ENCODE measurements at places on chromosomes 16 and 17.

DNA sequence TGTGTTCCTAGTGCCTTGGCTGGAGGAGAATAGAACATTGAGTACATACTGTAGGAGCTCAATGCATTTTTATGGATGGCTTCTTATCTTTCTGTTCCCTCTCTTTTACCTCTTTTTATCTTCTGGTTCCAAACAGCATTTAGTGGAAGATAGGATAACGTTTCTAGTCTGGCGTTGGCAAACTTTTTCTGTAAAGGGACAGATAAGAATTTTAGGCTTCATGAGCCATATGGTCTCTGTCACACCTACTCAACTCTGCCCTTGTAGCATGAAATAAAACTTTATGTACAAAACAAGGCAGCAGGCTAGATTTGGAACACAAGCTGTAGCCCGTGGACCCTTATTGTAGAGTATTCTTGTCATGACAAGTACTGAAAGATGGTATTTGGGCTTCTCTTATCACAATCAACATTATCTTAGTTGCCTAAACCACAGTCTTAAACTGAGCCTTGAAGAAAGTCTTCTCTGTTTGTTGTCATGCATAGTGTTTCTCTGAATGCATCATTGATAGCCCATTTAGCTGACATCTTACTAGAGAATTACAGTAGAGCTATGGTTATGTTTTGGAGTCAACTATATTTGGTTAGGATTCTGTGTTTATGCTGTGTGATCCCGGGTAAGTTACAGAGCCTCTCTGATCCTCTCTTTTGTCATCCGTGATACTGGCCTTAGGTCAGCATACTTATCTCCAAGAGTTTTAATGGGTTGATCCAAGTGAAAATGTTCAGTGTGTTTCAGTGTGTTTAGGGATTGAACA is 80.2 kb downstream of the HS3ST4 start:
- no peak for DNase-seq

- DNase-seq = no peak
Measured at GRCh38 chr16:474420-475122, 49.1 kb downstream of the RAB11FIP3 start.

GRCh38 chr16:57987441-57988177 is 12.9 kb downstream of the ZNF319 start:
- no peak for DNase-seq

DNA sequence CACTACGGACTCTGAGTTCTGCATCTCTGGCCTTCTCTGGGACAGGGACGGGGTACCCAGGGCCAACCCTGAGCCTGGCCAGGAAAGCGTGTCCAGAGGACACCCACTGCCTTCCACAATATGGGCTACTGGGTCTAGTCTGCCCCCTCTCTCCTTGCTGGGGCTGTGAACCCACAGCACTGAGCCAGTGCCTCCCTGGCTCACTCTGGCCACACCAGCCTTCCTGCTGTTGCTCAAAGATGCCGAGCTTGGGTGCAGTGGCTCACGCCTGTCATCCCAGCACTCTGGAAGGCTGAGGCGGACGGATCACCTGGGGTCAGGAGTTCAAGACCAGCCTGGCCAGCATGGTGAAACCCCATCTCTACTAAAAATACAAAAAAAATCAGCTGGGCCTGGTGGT is 24.8 kb downstream of the PITPNM3 start:
- DNase-seq = no peak

GRCh38 chr17:64497565-64498035 is 746 bp upstream of the POLG2 start:
- DNase-seq = no peak

- DNase-seq = no peak
Measured at GRCh38 chr17:44970136-44970741, 2.1 kb upstream of the C1QL1 start.

GRCh38 chr16:84650062-84650991 is 2.0 kb downstream of the KLHL36 start:
- DNase-seq = no peak

DNA sequence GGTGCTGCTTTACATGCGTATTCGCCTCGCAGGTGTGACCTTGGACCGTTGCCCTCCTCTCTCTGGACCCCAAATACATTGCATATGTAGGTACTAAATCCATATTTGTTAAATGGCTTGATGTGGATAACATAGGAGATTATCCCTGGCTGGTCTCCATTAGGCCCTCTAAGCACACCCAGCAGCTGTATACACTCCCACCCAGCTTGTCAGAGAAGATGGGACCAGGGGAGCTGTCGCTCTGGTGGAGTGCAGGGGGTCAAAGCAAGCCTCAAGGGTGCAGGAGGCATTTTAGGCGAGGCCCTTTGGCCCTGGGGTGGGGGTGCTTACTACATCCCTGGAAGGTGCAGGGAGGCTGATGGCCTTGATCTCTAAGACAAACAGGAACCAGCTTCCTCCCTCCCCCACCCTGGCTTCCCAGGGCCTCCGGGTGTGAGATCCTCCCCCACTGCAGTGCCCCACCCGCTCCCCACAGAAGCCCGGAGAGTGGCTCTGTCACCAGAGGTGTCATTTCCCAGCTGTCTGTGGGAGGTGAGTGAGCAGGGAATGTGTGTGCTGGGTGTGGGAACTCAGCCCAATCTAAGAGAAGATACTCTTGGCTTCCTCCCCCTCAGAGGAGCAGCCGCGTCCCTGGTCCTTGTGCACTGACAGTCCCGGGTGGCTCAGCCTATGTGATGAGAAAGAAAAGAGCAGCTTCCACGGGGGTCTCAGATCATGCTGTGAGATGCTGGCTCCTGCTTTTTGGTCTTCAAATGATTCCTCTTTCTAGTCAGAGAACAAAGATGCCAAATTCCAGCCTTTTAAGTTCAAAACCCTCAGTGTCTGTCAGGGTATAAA is 1.4 kb upstream of the VAMP2 start:
- no peak for DNase-seq

DNA sequence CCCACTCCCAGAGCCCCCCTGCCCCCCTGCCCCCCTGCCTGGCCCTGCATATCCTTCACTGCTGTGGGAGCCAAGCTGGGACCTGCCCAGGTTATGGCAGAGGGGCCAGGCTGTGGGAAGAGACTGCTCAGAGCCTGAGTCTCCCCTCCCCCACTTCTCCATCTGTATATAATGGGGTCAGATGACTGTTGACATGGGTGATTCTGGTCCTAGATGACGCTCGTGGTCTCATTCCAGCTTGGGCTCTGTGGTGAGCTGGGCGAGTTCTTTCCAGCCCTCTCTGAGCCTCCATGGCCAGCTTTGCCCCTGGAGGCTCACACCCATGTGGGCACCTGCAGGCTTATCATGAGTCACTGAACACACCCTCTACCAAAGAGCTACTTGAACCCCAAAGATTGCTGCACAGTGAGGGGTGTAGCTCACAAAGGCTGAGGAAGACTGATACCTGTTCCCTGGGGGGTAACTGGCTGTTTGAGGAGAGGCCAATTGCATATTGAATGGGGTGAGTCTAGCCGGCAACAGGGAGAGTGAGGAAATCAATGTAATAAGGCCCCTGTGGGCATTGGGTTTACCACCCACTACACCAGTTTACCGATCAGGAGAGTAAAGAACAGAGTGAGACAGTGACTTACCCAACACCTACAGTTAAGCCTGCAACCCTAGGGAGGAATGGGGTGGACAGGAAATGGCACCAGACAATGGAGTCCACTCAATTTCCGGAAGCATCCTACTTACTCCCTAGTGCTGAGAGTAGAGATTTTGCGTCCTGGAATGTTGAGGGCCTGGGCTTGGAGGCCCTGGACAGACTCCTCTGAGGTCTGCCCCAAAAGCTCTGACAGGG is 4.2 kb upstream of the SREBF1 start:
- DNase-seq = no peak

DNA sequence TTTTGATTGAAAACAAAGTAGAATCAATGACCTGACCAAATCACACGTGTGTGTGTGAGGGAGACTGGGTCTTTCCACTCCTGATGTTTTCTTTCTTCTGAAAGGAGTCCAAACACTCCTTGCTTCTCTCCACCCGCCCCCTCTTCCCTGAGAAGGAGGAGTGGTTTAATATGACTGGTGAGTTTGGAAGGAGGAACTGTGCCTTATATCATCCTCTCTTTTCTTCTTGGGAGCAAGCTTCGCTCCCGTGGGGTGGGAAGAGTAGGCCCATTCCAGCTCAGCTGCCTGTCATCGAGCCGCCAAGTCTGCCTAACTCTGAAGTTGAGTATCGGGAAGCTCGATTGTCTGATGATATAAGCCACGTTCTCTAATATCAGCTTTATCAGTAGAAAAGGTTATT is 96.5 kb downstream of the YPEL2 start:
- no peak for DNase-seq

GRCh38 chr16:1723450-1724147 is 17.6 kb downstream of the MAPK8IP3 start:
- DNase-seq = no peak

- peak; percentile 61 for DNase-seq
Measured at GRCh38 chr17:67800495-67800928, 24.8 kb upstream of the BPTF start.

- no peak for DNase-seq
Measured at GRCh38 chr16:79757968-79758367, 157.4 kb upstream of the MAF start.

DNA sequence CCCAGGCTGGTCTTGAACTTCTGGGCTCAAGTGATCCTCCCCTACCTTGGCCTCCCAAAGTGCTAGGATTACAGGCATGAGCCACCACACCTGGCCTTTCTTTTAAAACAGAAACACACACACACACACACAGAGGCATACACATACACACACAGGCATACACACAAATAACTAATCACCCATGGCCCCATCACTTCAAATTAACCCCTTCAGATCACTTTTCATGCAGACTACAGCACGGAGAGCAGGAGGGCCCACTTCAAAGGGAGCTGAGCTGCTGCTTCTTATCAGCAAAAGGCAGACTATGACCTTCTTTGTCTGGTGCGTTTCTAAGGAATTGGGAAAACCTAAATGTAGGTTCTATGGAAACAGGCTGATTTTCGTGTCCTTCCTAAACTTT is 1.9 kb downstream of the CLCN7 start:
- no peak for DNase-seq

DNA sequence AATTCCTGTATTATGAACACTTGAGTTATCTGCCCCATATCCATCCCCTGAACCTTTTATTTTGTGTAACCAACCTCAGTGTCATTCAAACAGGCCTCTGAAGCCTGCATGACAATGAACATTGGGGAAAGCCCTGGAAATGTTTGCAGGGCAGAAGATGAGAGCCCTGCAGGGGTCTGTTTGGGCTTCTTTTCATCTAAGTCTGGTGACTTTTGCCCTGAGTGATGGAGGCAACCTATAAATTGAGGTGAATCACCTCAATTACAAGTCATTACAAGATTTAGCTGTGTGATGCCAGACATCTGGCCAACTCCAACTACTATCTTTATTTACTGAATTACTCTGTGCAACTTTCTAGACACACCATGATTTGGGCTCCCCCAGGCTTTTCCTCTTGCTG is 189.2 kb downstream of the MAF start:
- no peak for DNase-seq

- no peak for DNase-seq
Measured at GRCh38 chr16:82152196-82152595, 17.8 kb downstream of the MPHOSPH6 start.

- no peak for DNase-seq
Measured at GRCh38 chr17:12089809-12090384, 69.2 kb downstream of the MAP2K4 start.

GRCh38 chr17:80625627-80626026 is 81.0 kb downstream of the RPTOR start:
- DNase-seq = no peak

GRCh38 chr17:82840431-82840831 is 609 bp upstream of the ZNF750 start:
- no peak for DNase-seq

GRCh38 chr17:50967795-50968194 is 101.6 kb upstream of the TOB1 start:
- DNase-seq = no peak

DNA sequence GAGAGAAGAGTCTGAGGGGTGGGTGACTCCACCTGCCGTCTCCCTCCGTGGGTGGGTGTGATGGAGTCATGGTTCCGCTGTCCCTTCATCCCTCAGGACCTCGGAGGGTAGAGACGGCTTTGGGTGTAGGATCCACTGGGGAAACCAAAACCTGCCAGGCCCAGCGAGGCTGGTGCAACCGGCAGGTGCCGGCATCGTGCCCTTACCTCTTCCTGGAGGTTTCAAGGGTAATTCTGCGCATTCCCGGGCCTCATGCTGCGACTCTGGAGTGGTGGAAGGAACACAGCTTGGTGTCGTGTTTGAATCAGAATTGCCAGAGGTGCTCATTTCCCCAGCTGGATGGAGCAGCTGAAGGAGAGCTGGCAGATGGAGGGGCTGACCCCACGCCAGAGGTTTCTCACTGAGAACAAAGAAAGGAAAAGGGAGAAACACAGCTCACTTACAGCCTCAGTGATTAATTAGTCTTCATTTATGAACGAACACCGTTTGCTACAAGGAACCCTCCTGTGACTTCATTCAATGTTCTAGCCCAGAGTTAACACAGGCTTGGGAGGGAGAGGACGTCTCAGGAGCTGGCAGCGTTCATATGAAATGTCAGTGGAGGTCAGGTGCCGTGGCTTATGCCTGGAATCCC is 16.3 kb upstream of the ATP2A3 start:
- no peak for DNase-seq

GRCh38 chr16:74699666-74700065 is 996 bp downstream of the MLKL start:
- DNase-seq = no peak

DNA sequence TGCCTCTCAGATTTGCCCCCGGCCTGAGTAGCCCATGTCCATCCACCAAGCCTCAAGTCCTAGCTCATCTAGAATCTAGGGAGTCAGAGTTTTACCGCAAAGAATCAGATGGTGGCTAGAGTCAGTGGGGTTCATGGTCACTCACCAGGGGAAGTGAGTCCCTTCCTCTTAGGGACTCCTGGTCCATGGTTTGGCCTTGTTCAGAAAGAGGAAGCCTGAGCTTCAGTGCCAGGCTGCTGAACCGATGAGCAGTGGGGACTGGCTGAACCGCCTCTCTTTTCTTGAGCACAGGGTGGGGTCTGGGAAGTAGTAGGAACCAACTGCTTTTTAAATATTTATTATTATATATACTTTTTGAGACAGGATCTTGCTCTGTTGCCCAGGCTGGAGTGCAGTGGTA is 160.3 kb downstream of the NTN1 start:
- DNase-seq = no peak
